ENCODE measurements at places on chromosomes 1 and 21. TPM values are rescaled to one million over a fixed set of nuclear protein-coding genes. Genes with fewer than 3 reads are reported as not detected.

GUCA2A gene
- total RNA-seq, result not detected

KRTAP21-2 gene
- 1.3 TPM for total RNA-seq

BCL2L15 gene
- total RNA-seq, result 0.22 TPM

S100A7A gene
- not detected for total RNA-seq

LYPLA2 gene
- total RNA-seq, result 34.9 TPM

OR2L3 gene
- total RNA-seq, result not detected

NTMT2 gene
- total RNA-seq, result not detected
